Muscle of arm (tissue), 14 donors: ENCODE measurements at places on chromosomes 11 and 22.
A peak's percentile ranks its signal among the peaks of the same experiment; 100 is the strongest.

DNA sequence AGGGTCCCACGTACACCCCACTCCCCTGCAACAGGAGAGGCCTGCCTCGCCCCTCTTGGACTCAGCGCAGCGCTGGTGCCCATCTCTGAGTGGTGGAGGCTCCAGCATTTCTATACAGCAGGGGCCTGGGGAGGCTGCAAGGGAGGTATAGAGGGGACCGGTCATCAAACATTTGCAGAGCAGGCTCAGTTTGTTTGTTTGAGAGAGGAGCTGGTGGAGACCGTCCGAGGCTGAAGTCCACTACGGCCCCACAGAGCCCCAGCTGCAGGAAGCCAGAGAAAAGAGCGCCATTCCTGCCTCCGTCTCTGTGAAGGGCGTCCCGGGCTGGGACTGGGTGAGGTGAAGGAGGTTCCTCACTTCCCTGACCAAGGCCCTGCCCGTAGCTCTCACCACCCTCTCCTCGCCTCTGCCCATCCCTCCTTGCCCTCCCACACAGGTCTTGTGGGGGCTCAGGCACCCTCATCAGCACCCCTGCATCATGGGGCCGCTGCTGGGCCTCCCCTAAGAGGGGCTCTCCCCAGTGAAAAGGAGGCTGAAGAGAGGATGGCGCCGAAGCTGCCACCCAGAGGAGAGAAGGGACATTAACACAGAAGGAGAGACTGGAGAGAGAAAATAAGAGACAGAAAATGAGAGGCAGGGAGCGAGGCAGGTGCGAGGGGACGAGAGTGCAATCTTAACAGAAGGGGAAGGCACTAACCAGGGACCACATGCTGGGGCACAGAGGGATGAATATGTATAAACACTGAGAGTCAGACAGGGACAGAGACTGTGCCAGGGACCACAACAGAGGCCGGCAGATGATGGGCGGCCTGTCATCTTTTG is 24.5 kb downstream of the RPUSD4 start:
- no peak for DNase-seq

DNA sequence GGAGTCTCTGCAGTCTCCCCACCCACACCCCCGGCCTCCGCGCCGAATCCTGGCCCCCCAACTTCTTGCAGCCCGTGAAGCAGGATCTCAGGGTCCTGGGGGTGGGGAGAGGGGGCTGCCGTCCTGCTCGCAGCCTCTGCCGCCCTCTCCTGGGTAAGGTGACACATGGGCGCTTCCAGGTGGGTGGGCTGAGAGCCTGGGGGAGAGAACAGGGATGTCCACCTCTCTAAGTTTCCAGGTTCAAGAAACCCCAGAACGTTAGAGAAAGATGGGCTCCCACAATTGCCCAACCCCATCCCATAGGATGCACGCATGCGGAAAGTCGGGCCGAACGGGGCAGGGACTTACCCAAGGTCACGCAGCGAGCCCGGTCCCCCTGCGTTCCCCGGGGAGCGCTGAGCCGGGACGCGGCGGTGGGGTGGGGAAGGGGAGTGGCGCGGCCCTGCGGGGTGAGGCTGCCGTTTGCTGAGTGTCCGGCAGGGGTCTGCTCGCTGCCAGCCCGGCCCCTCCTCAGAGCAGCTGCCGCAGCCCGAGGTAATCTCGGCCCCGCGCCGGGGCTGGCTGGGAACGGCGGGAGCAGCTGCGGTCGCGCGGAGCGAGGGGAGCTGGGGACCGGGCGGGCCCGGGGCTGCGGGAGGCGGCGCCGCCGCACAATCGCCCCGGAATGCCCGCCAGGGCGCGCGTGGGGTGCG is 705 bp upstream of the CAPN1 start:
- DNase-seq: peak; percentile 67

GRCh38 chr11:34064291-34064690 is 12.8 kb downstream of the CAPRIN1 start:
- no peak for DNase-seq

DNA sequence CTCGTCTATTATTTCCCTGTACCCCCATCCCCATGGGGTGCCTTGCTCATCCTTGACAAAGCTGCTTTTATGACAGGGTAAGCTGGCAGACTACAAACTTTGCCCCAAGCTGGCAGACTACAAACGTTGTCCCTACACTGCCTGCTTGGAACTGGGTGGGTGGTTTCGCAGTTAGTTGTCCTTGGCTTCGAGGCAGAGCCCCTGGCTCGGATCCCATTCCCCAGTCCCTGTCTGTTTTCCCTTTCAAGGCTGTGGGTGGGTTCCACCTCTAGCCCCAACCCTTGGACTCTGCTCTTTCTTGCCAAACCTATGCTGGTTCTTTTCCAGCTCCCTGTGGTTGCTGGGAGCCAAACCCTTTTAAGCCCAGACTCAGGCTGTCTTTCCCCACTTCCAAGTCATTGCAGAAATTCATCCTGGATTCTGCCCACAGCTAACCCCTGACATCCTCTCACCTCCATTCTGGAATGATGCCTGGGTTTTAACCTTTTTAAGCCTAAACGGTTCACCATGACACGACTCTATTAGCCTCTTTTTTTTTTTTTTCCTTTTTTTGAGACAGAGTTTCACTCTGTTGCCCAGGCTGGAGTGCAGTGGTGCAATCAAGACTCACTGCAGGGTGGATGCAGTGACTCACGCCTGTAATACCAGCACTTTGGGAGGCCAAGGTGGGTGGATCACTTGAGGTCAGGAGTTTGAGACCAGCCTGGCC is 9.2 kb upstream of the RBM14 start:
- peak; percentile 72 for DNase-seq

DNA sequence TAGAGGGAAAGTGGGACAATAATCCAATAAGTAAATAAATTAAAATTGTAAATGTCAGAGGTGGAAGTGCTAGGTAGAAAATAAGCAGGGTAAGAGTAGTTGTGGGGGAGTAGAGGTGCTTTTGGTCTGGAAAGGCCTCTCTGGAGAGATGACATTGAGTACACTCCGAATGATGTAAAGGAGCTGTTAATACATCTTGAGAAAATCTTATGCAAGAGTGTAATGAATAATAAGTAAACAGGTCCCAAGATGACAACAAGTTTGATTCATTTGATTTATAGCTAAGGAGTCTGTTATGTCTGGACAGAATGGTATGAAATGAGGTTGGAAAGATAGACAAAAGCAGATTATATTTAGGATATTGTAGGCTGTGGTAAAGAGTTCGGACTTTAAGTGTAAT is 87.5 kb downstream of the TMEM135 start:
- DNase-seq: no peak

GRCh38 chr11:118151431-118151830 is 1.2 kb downstream of the SCN4B start:
- no peak for DNase-seq

GRCh38 chr11:133064152-133064877 is 468.0 kb downstream of the OPCML start:
- peak; percentile 77 for DNase-seq

- no peak for DNase-seq
These were observed 44.3 kb upstream of the CEP126 start for GRCh38 chr11:101870510-101870909.

DNA sequence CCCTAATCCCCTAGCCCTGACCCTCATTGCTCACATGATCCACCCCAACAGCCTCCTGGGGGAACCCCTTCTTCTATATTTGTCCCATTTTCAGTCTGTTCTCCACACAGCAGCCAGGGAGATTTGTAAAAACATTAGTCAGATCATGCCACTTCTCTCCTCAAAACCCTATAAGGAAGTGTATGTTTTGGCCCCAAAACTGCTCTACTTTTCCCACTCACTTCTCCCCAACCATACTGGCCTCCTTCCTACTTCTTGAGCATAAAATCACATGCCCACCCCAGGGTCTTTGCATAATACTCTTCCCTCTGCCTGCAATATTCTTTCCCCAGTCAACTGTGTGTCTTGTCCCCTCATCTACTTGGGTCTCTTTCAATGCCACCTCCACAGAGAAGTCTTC is 4.7 kb upstream of the SLC22A12 start:
- no peak for DNase-seq

GRCh38 chr11:118212781-118213191 is 12.0 kb downstream of the JAML start:
- DNase-seq: no peak

GRCh38 chr11:19715373-19715772 is 2.7 kb downstream of the NAV2 start:
- DNase-seq: no peak

DNA sequence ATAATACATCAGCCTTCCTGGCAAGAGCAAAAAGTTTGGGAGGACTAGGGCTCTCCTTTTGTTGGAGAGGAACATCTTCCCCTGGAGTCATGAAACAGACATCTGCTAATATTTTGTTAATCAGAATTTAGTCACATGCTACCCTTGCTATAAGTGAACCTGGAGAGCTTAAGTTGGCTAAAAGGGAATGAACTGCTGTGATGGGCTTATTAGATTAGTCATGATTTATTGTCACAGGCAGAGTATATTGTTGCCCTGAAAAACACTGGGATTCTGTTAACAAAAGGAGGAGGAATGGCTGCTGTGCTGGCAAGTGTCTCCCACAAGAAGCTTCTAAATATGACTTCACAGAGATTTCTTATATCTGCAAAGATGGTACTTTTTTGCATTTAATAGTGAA is 16.0 kb downstream of the TCP11L1 start:
- no peak for DNase-seq

GRCh38 chr11:112612250-112612849 is 348.9 kb upstream of the NCAM1 start:
- peak; percentile 48 for DNase-seq

- DNase-seq: no peak
These were observed 24.0 kb upstream of the ELF5 start for GRCh38 chr11:34537636-34538035.

DNA sequence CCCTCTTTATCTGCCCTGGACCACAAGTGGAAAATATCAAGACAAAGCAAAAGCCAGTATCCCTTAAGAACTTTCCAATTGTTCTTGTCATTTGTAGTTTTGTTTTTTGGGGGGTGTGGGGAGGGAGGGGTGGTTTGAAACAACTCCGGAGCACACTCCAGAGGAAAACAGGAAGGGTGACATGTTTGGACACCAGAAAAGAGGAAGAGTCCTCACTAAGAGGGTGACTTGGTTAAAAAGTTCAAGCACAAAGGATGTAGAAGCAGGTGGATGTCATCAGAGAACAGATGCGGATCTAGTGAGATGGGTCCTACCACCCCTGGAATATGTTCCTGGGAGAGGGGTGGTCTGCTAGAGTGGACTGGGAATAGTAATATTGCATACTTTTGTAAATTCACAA is 25.8 kb downstream of the ADAMTS8 start:
- DNase-seq: no peak

- DNase-seq: no peak
These were observed 90.3 kb upstream of the CD82 start for GRCh38 chr11:44475114-44475686.

GRCh38 chr11:34146411-34146810 is 41.0 kb downstream of the NAT10 start:
- DNase-seq: no peak

- no peak for DNase-seq
These were observed 53.0 kb downstream of the LHFPL7 start for GRCh38 chr22:24893341-24894070.

- DNase-seq: no peak
These were observed 7.0 kb downstream of the HPS5 start for GRCh38 chr11:18314784-18315523.

GRCh38 chr22:32957200-32957803 is 100.9 kb downstream of the SYN3 start:
- peak; percentile 81 for DNase-seq

GRCh38 chr11:68271023-68271780 is 571 bp downstream of the C11orf24 start:
- peak; percentile 66 for DNase-seq

GRCh38 chr22:33580310-33580709 is 340.0 kb downstream of the LARGE1 start:
- no peak for DNase-seq

DNA sequence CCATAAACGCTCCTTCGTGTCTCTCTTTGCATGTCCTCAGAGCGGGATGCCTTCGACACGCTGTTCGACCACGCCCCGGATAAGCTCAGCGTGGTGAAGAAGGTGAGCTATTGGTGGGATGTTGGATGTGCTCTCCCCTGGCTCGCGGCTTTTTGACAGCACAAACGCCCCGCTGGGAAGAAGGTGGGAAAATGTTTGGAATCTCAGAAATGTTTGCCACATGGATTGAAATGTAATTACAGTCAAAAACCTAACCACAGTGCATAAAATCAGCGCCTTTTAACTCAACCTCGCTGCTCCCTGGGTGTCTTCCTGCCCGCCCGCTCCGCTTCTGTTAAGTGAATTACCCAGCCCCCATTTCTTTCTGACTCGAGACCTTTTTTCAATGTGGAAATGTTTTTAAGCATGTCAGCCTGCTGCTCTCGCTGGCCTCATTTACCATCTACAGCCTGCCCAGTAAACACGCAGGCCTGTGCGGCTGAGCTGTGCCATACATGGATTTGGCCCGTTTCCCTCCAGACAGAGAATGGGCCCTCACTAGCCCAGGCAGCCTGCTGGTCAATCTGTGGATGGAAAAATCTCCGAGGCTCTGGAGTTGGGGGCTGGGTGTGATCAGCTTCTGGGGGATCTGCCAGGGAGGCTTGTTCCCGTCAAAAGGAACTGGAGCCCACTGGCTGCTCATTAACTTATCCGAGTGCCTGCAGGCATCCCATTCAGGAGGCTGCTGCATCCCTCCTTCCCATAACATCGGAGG is 32.7 kb upstream of the PARVG start:
- DNase-seq: peak; percentile 65

DNA sequence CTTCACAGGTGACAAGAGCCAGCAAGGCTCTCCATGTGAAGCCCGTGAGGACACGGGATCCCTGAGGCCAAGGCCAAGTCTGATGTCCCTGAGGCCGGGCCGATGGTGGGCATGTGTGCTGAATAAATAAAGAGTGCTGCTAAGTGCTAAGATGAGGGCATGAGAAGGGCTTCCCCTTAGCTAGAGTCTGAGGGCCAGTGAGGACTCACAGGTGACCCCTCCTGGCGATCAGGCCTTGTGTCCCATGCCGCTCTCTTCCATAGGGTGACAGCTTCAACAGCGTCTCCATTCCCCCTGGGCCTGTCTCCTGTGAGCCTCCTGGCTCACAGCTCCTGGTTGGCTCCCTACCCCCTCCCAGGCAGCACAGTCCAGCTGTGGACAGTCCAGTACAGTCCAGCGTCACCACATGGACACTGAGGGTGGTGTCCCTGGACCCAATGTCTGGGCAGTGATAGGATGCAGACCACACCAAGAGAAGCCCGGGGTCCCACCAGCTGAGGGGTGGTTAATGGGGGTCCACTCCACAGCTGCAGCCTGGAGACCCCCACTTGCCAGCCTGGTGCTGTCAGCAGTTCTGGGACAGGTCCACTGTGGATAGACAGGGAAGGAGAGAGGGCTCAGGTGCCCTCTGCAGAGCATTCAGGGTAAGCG is 1033.2 kb downstream of the TBC1D22A start:
- DNase-seq: no peak

GRCh38 chr11:47879259-47880158 is 31.4 kb upstream of the NUP160 start:
- no peak for DNase-seq

- DNase-seq: peak; percentile 11
These were observed 284.6 kb downstream of the GUCY1A2 start for GRCh38 chr11:106733635-106734034.

- no peak for DNase-seq
These were observed 116.0 kb upstream of the ANO1 start for GRCh38 chr11:69962152-69962551.
